ENCODE measurements at places on chromosomes 1 and 21.

DNA sequence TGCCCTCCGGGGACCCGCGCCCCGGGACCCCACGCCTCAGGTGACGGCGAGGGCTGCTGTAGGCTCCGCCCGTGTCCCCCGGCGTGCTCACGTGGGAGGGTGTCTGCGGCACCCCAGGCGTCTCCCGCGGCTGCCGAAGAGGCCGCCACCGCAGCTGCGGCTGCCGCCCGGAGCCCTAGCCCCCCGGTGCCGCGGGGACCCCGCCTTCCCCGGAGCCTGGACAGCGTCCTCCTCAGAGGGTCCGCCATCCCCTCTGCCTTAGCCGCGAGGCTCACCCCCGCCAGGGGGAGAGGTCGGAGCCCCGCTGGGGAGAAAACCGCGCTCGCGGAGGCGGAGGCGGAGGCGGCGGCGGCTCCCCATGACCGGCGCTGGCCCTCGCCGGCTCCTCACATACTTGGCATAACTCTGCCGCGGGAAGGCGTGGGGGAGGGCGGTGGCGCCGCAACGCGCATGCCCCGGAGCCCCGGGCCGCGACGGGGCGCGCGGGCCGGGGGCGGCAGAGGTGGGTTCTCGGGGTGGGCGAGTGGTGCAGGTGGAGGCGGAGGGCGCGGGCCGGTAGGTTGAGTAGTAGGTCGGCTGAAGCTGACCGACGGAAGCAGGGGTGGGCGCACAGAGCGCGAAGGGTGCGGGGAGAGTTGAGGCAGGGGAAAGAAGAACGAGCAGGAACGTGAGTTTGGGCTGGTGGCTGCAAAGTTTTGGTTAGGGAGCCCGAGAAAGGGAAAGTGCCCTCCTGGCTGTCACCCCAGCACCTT lies 700 bp upstream of the SYDE2 start:
- DNase-seq: peak; percentile 34

DNA sequence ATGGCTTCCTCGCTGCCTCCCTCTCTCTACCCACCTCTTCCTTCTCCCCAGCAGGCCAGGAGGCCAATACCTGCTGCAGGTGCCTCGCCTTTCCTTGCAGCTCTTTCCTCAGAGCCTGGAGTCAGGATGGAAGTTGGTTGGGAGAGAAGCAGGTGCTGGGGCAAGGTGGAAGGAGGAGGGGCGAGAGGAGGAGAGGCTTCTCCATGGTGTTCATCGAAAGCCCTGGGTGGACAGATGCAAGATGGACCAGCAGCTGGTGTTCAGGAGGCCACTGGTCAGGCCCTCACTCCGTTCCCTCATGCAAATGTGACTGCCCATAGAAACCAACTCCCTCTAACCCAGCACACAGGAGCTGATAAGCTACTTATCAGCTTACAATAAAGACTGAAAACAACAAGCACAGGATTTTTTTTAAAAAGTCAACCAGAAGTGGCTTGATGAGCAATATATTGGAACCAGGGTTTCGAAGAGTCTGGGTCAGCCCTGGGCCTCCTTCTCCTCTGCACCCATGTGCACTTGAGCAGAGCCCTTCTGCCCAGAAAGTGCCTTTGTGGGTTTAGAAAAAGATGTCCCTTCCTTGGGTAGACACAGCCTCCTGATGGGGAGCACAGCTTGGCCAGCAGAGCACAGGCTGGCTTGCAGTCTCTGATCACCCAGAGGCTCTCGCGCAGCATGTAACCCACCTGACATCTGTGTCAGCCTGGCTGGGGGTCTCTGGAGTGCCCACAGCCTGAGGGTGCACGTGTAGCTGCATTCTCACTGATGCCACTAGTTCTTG lies 16.6 kb upstream of the GSTM4 start:
- DNase-seq: no peak

DNA sequence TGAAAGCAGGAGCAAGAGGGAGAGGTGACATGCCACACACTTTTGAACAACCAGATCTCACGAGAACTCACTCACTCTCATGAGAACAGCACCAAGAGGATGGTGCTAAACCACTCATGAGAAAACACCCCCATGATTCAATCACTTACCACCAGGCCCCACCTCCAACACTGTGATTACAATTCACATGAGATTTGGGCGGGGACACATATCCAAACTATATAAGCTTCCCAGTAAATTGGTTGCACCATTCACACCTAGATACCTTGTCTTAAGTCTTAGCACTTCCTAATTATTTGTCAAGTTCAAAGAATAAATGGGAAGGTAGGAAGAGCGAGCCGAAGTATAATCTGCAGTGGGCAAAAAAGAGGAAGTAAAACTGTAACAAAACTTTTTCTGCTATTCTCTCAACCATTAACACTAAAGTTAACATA lies 34.3 kb downstream of the AMY1C start:
- DNase-seq: no peak

DNA sequence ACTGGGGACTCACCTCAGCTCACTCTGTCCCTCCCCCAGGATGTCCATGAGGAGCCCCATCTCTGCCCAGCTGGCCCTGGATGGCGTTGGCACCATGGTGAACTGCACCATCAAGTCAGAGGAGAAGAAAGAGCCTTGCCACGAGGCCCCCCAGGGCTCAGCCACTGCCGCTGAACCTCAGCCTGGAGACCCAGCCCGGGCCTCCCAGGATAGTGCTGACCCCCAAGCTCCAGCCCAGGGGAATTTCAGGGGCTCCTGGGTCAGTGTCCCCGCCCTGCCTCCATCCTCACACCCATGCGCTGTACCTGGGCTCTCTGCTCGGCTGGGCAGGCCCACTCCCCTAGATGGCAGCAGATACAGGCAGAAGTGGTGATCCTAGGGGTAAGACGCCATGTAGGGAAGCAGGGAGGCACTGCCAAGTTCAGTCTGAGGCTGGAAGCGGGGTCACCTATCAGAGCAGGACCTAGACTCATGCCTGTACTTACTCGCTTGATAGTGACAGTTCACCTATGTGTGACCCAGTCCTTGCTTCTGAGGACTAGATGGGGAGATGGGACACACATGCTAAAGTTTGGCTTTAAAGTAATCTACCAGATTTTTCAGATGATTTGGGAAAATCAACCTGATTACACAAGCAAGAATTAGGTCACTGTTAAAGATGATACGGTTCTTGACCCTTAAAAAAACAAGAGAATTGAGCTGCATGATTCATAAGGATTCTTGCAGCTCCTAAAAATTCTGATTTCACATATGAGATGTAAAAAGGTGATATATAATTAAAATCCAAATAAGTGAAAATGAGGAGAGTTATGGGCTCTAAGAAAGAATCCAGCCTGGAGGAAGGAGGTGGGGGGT lies 38.7 kb downstream of the ETNK2 start:
- no peak for DNase-seq

DNA sequence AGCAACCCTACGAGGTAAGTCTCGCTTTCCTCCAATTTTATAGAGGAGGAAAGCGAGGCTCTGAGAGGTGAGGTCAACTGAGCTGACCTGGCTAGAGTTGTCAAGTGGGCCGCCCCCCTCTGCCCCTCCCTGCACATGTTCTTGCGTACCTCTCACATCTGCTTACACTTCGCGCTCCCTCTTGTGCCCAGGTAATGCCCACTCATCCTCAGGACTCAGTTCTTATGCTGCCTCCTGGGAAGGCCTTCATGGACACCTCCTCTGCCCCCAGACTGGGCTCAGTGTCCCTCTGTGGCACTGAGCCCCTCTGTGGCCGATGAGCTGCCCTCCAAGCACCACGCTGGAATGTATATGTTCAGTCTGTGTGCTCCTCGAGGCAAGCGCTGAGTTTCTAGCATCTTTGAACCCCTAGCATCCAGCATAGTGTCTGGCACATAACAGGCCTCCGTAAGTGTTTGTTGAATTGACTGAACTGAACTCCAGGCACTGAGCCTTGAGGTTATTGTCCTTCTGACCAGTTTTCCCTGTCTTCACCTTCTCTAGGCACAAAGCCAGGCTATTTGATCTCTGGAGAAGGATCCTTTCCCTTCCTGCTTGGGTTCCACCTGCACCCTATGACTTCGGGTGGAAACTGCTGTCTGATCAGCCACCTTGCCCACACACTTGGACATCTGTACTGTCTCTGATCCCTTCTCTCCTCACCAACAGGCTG lies 13.5 kb downstream of the MOV10 start:
- no peak for DNase-seq

DNA sequence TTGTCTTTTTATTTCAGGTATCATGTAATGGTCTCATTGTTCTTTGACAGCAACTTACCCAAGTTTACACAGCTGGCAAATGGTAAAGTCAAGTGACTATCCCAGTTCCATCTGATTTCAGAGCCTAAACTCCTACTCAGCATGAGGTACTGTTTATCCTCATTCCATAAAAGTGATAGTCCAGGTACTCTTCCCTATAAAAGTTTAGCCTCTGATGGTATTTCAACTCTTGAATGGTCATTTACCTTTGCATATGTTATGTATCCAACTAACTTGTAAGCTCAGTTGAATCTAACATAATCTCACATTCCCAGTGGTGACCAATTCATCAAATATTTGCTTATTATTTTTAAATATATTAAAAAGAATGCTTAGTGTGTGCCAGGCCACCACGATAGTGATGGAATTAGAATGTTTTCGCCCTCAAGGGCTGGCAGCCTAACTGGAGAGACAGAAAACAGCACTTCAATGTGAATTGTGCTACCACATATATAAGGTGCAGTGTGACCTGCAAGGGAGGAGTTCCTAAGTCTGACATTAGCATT lies 307.1 kb downstream of the CTH start:
- no peak for DNase-seq

DNA sequence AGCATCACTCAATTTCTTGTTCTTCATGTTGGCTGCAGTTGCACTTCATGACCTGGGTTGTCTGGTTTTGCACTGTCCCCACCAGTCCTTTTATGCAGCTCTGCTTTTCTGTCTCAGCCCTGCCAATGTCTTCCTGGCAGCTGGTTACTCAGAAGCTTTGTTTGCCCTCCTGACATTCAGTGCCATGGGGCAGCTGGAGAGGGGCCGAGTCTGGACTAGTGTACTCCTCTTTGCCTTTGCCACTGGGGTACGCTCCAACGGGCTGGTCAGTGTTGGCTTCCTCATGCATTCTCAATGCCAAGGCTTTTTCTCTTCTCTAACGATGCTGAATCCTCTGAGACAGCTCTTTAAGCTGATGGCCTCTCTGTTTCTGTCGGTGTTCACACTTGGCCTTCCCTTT lies 6.6 kb downstream of the PIGV start:
- DNase-seq: no peak

DNA sequence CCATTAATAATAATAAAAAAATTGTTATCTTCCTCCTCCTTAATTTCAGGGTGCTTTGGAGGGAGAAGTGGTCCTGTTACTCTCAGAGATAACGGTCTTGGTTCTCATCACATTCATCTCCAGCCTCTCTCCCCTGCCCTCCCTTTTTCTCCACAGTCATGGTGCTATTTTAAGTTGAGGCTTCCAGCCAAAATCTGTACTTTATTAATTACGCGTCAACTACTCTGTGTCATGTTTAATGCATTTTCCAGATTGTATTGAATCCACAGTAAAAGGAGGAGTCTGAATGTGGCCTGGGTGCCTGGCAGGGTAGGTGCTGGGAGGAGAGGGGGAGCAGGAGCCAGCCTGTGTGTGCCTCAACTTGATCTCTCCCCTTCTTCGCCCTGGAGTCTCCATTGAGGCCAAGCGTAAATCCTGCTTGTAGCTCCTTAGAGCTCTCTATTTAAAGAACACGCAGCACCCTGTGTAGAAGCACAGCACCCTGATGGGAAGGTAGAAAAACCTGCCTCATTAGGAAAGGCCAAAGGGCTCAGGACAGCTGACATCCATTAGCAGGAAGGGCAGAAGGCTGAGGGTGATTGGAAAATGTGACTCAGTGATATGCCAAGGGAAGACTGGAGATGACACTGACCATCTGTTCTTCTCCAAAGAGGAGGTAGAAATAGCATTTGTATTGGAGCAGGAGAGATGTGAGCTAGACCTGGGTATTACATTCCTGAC lies 82.4 kb downstream of the PLXNA2 start:
- no peak for DNase-seq

DNA sequence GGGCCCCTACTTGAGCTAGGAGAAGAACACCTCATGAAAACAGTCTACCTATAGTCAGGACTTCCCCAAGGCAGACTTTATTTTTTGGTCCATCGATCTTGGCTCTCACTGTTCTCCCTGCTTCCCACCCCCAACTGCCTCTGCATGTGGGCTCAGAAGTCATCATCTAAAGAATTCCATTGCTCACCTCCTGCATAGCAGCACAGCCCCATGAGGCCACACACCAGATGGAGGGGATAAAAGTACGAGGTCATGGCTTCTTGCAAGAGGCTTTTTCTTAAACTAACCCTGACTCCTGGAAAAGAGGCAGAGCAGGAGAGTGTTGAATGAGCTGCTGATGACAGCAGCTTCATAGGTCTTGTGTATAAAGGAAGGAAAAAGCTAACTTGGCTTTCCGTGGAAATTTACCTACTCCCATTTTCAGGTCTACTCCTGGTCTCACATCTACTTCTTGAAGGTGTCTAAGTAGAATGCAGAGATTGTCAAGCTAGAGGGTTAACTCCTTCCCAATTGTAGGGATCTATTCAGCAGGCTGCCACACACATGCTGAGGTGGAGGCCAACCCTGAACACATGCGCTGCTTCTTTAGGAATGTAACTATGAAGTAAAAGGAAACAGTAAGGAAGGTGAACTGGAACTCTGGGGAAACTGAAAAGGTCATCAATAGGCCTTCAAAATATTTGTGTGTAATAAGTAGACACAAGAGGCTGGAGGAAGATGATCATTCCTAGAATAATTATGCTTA lies 18.7 kb downstream of the WNT2B start:
- no peak for DNase-seq

GRCh38 chr21:28442624-28443023 lies 550.1 kb downstream of the LTN1 start:
- no peak for DNase-seq

- peak; percentile 16 for DNase-seq
Observed at GRCh38 chr1:177586429-177586828, 383.4 kb downstream of the SEC16B start.

GRCh38 chr21:42777757-42778344 lies 101.5 kb downstream of the WDR4 start:
- DNase-seq: no peak

- no peak for DNase-seq
Observed at GRCh38 chr1:37989361-37989930, 376 bp downstream of the SF3A3 start.

- peak; percentile 82 for DNase-seq
Observed at GRCh38 chr1:37945743-37946702, 830 bp downstream of the INPP5B start.

DNA sequence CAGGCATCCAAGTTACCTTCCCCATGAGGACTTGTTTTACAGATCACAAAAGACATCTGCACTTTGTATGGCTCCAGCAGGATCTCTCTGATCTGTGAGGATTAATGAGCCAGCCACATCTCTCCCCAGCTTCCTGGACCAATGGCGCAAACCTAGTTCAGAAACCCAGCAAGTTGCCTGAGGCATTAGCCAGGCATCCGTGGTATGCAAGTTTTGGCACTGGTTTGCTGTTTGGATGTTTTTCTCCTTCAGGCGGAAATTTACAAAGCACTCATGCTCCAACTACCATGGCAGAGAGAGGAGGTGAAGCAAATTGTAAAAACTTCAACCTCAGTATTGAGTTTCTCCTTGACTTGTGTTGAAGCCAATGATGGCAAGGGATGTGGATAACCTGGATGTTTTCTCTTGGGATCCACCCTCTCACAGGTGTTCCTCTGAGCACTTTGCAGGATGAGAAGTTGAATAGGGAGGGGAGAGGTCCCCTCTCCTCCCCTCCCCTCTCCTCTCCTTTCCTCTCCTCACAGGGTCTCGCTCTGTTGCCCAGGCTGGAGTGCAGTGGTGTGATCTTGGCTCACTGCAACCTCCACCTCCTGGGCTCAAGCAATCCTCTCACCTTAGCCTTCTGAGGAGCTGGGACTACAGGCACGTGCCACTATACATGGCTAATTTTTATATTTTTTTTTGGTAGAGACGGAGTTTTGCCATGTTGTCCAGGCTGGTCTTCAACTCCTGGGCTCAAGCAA lies 25.6 kb upstream of the ENO1 start:
- peak; percentile 95 for DNase-seq

- no peak for DNase-seq
Observed at GRCh38 chr1:94636624-94637023, 95.1 kb upstream of the F3 start.
